ENCODE measurements at places on chromosomes 16 and 17. TPM values are rescaled to one million over a fixed set of nuclear protein-coding genes. Genes with fewer than 3 reads are reported as not detected.
A peak's percentile ranks its signal among the peaks of the same experiment; 100 is the strongest.

SEPTIN12 gene
- total RNA-seq = not detected

GLIS2 gene
- 0.77 TPM for total RNA-seq

TMEM219 gene
- 34.9 TPM for total RNA-seq

- no peak overlapping the region for H3K4me3 ChIP-seq
- DNase-seq = no peak
Measured at GRCh38 chr17:73952082-73952479, 251.4 kb upstream of the RPL38 start.

- H3K27ac ChIP-seq = no peak overlapping the region
- DNase-seq = no peak
- no peak overlapping the region for H3K4me3 ChIP-seq
- no peaks in the 10 kb centered on the region for H3K27me3 ChIP-seq
Measured at GRCh38 chr16:12544477-12545296, 259.0 kb downstream of the CPPED1 start.

GRCh38 chr17:652314-652713 lies 62.3 kb downstream of the VPS53 start:
- H3K27ac ChIP-seq = no peak overlapping the region
- no peaks in the 10 kb centered on the region for H3K27me3 ChIP-seq
- no peaks in the 10 kb centered on the region for H3K4me1 ChIP-seq
- H3K4me3 ChIP-seq = no peak overlapping the region

DNA sequence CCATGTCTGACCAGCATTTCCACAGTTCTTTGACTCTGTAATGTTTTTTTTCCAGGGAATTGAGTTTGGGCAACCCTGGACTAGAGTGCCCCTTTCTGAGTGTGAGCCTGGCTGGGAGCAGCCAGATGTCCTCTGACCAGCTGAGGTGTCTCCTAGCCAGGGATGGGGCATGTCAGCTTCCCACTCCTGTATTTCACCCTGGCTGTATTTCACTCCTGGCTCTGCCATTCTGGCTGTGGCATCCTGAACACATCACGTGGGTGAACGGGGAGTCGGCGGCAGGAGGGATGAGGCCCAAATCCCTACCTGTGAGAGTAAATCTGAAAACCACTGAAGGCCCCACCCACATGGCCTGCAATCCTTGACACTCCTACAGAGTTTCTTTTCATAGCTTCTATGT lies 31.3 kb downstream of the KDM8 start:
- H3K4me3 ChIP-seq = peak overlapping the region; percentile 73
- H3K27ac ChIP-seq = peak overlapping the region; percentile 98
- H3K4me1 ChIP-seq = peaks cover 91% of the 10 kb centered on the region
- peaks cover 60% of the 10 kb centered on the region for H3K36me3 ChIP-seq
- no peak for DNase-seq
- no peaks in the 10 kb centered on the region for H3K27me3 ChIP-seq

- no peak overlapping the region for H3K27ac ChIP-seq
- H3K4me1 ChIP-seq = peaks cover 2% of the 10 kb centered on the region
- no peak overlapping the region for H3K4me3 ChIP-seq
- peaks cover 17% of the 10 kb centered on the region for H3K36me3 ChIP-seq
Measured at GRCh38 chr17:44177640-44178039, 7.1 kb downstream of the ASB16 start.

All from activated CD8-positive, alpha-beta T cell treated with anti-CD3 and anti-CD28 coated beads for 36 hours (primary cell).